ENCODE measurements at places on chromosomes 2 and 18. TPM values are rescaled to one million over a fixed set of nuclear protein-coding genes. Genes with fewer than 3 reads are reported as not detected.

The LBX2 gene
- 0.21 TPM for total RNA-seq

The ACTG2 gene
- 0.56 TPM for total RNA-seq

The SOWAHC gene
- 2.6 TPM for total RNA-seq

The SIX3 gene
- 0.34 TPM for total RNA-seq

GRCh38 chr2:218019411-218020060 is 16.7 kb upstream of the TNS1 start:
- DNase-seq, result no peak

DNA sequence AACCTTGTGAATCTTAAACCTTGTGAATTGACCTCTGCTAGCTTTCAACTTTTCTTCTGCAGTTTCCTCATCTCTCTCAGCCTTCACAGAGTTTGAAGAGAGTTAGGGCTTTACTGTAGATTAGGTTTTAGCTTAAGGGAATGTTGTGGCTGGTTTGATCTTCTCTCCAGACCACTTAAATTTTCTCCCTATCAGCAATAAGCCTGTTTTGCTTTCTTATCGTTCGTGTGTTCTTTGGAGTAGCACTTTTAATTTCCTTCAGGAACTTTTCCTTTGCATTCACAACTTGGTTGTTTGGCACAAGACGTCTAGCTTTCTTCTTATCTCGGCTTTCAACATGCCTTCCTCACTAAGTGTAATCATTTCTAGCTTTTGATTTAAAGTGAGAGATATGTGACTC is 2.8 kb upstream of the CDCA7 start:
- no peak for DNase-seq

DNA sequence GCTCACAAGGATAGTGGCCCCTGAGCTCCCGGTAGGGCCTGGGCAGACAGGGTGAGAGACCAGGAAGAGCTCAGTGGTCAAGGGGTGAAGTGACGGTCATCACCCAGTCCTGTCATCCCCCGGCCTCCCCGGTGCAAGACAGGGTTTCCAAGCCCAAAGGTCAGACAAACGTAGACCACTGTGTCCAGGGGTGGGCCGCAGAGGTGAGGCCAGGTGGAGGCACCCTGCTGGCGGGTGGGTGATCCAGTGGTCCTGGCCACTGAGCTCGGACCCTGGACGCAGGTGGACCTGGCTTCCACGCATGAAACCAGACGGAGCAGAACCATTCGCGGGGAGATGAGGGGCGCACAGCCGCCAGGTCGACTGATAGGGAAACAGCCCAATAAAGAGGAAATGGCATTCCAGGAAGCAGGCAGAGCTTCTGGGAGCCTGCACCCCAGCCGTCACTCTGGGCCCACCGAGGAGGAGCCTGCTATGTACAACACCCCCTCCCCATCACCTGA is 14.4 kb upstream of the SNED1 start:
- no peak for DNase-seq

- DNase-seq, result no peak
Measured at GRCh38 chr2:157572725-157573124, 55.9 kb downstream of the ACVR1C start.

DNA sequence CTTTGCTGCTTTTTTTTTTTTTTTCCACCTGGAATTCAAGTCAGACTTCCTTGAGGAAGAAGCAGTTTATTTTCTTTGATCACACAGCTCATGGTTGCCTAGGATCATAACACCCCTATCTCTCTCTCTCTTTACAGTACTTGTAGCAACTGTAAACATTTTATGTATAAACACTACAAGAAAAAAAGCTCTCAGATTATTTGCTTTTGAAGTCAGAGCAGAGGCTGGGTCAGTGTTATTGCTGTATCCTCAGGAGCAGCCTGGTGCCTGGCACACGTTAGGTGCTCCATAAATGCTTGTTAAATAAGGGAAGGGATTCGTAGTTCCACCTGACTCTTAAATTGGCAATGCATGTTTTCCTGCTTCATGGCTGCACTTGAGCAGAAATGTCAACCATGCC is 221.2 kb downstream of the TGIF1 start:
- DNase-seq, result no peak

- peak; percentile 19 for DNase-seq
Measured at GRCh38 chr2:126634273-126634861, 21.6 kb upstream of the GYPC start.

- DNase-seq, result no peak
Measured at GRCh38 chr2:45813003-45813941, 161.8 kb downstream of the PRKCE start.
